ENCODE measurements at places on chromosomes 3 and 15. TPM values are rescaled to one million over a fixed set of nuclear protein-coding genes. Genes with fewer than 3 reads are reported as not detected.

The CMTM6 gene
- 21.9 TPM for polyA plus RNA-seq

The NUTM1 gene
- not detected for polyA plus RNA-seq

The ZNF80 gene
- polyA plus RNA-seq, result 0.05 TPM

The RETNLB gene
- not detected for polyA plus RNA-seq

The STAB1 gene
- polyA plus RNA-seq, result 30.5 TPM

The SPINK8 gene
- polyA plus RNA-seq, result 1.2 TPM

The CORO2B gene
- polyA plus RNA-seq, result 0.24 TPM

The INSYN1 gene
- polyA plus RNA-seq, result 14.9 TPM

The PRTG gene
- polyA plus RNA-seq, result 0.02 TPM

The CCDC54 gene
- polyA plus RNA-seq, result not detected

The MAGEL2 gene
- 0.01 TPM for polyA plus RNA-seq

The ERICH6 gene
- polyA plus RNA-seq, result not detected

The GPR156 gene
- polyA plus RNA-seq, result 0.07 TPM

The PAQR5 gene
- polyA plus RNA-seq, result 8.5 TPM

The TNFSF10 gene
- polyA plus RNA-seq, result 60.5 TPM

The FSIP1 gene
- polyA plus RNA-seq, result 0.29 TPM

The CCDC50 gene
- 14.9 TPM for polyA plus RNA-seq

The BLM gene
- polyA plus RNA-seq, result 3.6 TPM

The RAB43 gene
- 3.6 TPM for polyA plus RNA-seq

The IQCH gene
- polyA plus RNA-seq, result 0.26 TPM

The PLSCR2 gene
- polyA plus RNA-seq, result not detected

The CACNA2D3 gene
- 1.7 TPM for polyA plus RNA-seq

The CCR3 gene
- polyA plus RNA-seq, result not detected

The DIPK2A gene
- polyA plus RNA-seq, result 8.7 TPM

The A4GNT gene
- polyA plus RNA-seq, result not detected

The WDR49 gene
- polyA plus RNA-seq, result 0.18 TPM

The ZSCAN2 gene
- 0.81 TPM for polyA plus RNA-seq

The IQCF5 gene
- not detected for polyA plus RNA-seq

The POPDC2 gene
- polyA plus RNA-seq, result 1.4 TPM

The DUOX2 gene
- 26.3 TPM for polyA plus RNA-seq

Data from esophagus (tissue), 2 donors.